ENCODE measurements at places on chromosomes 1 and 21. TPM values are rescaled to one million over a fixed set of nuclear protein-coding genes. Genes with fewer than 3 reads are reported as not detected.

DNA sequence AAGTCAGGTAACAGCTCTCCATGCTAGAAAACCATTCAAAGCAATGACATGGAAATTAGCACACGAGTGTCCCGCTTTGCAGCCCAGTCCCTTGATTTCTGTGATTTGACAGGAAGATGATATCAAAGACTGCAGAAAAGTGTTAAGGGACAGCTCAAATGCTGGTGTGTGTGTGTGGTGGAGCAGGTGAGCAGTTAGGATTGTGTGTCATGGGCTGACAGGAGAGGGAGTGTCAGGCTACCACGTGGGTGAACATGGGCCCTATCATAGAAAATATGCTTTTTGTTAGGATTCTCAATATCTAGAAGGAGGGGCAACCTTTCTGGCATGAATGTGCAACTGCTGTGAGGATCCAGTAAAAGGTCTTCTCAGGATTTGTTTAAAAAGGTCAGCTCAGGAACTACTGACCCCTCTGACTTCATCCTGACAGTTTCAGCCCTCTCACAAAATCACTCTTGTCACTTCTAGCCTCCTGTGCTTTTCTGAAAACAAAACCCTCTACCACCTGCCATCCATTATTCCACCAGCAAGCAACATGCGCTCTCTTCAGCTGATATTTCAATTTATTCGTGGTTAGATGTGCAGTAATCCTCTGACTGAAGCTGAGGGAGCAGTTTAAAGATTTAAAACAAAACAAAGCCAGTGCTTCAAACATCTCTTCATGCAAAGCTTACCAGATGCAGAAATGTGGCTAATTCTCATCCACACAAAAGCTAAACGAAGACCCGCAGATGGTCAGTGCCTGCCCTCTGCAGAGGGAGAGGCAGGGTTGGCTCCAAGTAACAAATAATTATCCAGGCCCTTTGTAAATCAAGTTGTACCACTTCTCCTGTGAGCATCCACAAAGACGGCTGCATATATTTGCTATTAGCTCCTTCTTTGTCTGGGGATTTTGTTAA lies 397.9 kb downstream of the PTBP2 start:
- no peak for DNase-seq

- DNase-seq = no peak
Observed at GRCh38 chr21:44850208-44850800, 23.2 kb downstream of the PTTG1IP start.

- DNase-seq = no peak
Observed at GRCh38 chr1:9065213-9065751, 4.2 kb downstream of the SLC2A5 start.

Gene GABRD
- not detected for total RNA-seq

Gene SAMSN1
- total RNA-seq = not detected

DNA sequence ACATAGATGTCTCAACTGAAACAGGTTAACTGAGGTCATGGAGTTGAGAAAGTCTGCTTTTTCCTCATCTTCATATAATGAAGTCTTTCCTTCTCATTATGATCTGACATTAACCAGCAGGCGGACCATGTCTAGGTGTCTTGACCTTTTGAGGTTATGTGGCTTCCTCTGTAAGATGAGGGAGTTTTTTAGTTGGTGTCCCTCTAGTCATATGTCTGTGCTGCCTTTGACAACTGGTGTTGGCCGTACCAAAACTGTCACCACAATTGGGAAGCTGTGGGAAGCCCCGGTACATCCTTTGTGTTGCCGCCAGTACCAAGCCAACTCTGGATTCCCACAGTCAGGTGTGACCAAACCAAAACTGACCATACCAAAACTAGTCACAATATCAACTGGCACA lies 105.1 kb downstream of the PBX1 start:
- no peak for DNase-seq

- peak; percentile 38 for DNase-seq
Observed at GRCh38 chr1:202586018-202586821, 124.0 kb downstream of the SYT2 start.

DNA sequence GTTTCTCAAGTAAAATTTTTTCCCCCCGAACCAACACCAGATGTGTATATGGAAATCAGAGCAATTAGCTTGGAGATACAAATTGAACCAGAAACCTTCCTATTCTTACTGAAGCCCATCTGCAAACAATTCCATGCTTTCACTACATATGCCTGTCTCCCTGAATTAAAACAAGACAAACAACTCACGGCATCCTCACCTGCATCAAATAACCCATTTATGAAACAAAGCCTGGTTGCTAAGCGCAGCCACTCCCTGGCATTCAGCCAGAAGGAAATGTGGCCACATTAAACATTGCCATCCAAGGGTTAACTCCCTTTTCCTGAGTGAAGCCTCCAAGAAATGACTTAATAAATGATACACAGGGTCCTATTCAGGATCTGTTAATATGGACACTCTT lies 55.3 kb downstream of the APP start:
- no peak for DNase-seq

- peak; percentile 67 for DNase-seq
Observed at GRCh38 chr1:63557365-63557987, 34.2 kb downstream of the EFCAB7 start.

Gene TXLNA
- 102 TPM for total RNA-seq

- no peak for DNase-seq
Observed at GRCh38 chr1:218365226-218365999, 20.3 kb downstream of the TGFB2 start.

DNA sequence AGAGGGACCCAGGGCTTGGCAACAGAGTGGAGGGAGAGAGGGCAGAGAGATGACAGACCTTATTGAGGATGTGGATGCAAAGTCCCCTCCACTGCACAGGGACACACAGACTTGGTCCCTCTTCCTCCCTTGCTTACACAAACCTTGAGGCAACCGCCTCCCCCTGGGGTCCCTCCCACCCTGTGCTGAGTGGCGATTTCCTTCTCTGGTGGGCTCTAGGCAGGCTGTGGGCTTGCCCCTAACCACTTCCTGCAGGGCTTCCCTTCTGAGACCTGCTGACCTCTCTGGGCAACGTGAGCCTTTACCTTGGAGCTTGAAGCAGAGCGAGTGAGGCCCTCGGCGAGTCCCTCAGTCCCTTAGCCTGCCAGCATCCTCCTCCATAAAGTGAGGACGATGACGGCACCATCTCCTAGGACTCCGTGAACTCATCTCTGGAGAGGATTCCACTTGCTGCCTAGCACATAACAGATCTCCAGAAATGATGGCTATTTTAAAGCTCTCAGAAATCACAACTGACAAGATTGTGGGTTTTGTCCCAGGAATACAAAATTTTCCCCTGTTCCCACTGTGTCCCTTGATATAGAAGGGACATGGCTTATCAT lies 25.0 kb downstream of the KIAA1614 start:
- DNase-seq = no peak

- DNase-seq = no peak
Observed at GRCh38 chr1:69523461-69523860, 44.3 kb upstream of the LRRC7 start.

GRCh38 chr1:47175227-47175934 lies 14.5 kb downstream of the PDZK1IP1 start:
- peak; percentile 54 for DNase-seq

Gene CCDC24
- total RNA-seq = 1.4 TPM

Gene NR0B2
- not detected for total RNA-seq

- no peak for DNase-seq
Observed at GRCh38 chr1:159171688-159172501, 480 bp downstream of the CADM3 start.

DNA sequence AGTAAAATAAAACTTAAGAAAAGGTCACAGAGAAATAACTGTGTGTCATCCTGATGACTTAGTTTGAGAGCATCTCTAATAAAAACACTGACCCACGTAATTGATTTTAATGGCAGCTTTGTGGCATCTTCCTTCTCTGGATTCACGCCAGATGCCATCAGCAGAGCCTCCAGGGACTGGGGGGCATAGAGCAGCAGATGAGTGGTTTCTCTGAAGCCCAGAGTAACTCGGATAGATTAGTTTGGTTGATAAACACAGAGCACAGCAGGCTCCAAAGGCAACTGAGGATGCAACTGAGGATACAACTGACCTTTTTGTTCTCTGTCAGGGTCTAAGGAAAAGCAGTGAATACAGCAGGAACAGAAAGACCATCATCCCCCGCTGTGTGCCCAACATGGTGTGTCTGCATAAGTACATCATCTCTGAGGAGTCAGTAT lies 180.8 kb downstream of the RPS6KC1 start:
- peak; percentile 48 for DNase-seq

Gene UMODL1
- total RNA-seq = not detected

Gene FCRL5
- not detected for total RNA-seq

GRCh38 chr1:24771574-24771973 lies 26.3 kb downstream of the CLIC4 start:
- no peak for DNase-seq

GRCh38 chr1:19771350-19771749 lies 28.4 kb downstream of the TMCO4 start:
- no peak for DNase-seq

GRCh38 chr1:99766378-99766800 lies at the start of gene FRRS1:
TSS of gene FRRS1 (minus strand) at chr1:99766635. CDS start at chr1:99748768, 17,867 bp downstream.
- DNase-seq = peak; percentile 64

DNA sequence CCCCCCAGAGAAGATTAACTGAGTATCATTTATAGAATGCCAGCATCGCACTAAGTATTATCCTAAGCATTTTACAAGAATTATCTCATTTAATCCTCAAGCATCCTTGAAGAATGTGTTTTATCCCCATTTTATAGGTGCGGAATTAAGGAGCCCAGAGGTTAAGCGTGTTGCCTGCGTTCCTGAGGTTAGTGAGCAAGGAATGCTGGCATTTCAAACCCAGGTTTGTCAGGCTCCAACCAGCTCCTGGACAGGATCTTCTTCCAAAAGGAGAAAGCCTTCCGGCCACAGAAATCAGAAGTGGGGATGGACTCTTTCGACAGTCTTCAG lies 82.3 kb downstream of the SSBP3 start:
- DNase-seq = no peak

Gene CSF3R
- total RNA-seq = not detected

DNA sequence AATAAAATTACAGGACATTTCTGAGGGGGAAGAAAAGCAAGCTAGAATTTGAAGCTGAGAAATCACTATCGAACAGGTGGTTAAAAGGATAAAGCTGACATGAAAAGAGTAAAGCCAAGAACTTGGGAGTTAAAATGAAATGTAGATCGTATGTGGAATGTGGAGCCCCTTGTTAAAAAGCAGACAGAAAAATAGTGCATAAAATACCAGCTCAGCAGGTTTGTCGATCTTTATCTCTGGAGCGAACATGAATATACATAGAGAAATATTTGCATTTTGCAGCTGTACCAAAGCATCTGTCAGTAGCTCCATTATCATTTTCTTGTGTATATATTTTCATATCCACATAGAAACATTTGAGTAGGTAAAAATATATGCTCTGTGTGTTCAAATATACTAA lies 73.6 kb upstream of the CDC42BPA start:
- DNase-seq = no peak

- no peak for DNase-seq
Observed at GRCh38 chr1:74465193-74465681, 47.2 kb downstream of the LRRC53 start.

- DNase-seq = no peak
Observed at GRCh38 chr1:177368255-177368654, 197.5 kb downstream of the BRINP2 start.

GRCh38 chr21:18937337-18937736 lies 533.8 kb upstream of the TMPRSS15 start:
- no peak for DNase-seq

DNA sequence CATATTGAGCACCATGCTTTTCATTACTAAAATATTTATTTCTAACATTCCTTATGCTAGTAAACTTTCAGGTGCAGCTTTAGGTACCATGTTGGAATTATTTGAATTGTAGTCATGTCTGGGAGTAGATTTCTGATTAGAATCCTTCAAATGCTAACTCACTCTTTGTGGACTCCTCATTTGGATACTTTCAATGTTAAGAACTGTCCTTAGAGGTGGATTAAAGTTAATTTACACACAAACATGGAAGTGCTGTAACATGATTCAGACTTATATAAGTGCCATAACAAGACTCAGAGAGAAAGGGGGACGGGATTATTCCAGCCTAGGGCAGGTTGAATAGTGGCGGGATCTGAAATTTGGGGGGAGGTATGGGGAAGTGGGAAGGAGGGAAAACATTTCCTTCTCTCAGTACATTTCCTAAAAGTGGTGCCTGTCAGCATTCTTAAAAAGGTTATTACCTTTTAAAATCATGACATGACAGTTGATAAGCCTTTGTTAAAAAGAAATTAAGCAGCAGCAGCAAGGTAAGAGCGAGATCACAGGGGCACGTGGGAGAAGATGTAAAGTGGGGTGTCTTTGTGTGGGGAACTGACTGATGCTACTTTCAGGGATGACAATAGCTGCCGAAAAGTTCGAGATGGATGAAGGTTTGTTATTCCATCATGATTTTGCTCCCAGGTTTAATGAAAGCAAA lies 44.4 kb downstream of the HHAT start:
- DNase-seq = no peak

Data from IMR-90 (cell line).